ENCODE measurements at places on chromosomes 3 and 15.

DNA sequence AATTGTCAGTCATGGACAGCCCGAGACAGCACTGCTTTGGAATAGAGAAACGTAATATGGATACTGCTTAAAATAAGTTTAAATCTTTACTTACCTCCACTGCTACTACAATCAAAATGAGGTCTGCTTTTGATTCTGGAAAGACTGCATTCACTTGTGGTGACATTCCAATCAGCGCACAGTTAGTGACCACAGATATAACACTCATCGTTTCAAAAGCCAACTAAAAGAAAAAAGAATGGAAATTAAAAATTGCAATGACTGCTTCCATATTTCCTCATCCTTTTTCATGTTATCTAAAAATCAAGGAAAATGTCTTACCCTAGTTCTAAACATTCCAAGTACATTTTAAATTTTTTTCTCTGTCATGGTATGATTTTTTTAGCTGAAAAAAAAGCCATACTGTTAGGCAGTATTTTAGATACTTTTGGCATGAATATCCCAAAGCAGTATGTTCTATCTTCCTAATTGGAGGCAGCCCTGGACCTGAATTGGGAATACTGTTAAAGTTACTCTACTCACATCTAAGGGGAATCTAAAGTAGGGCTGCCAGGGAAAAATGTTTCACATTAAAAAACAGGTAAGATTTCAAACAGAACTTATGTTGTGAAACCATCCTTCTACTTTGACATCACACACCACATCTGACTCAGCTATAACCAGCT, 72.1 kb downstream of the ANO10 start:
- no peak for DNase-seq

DNA sequence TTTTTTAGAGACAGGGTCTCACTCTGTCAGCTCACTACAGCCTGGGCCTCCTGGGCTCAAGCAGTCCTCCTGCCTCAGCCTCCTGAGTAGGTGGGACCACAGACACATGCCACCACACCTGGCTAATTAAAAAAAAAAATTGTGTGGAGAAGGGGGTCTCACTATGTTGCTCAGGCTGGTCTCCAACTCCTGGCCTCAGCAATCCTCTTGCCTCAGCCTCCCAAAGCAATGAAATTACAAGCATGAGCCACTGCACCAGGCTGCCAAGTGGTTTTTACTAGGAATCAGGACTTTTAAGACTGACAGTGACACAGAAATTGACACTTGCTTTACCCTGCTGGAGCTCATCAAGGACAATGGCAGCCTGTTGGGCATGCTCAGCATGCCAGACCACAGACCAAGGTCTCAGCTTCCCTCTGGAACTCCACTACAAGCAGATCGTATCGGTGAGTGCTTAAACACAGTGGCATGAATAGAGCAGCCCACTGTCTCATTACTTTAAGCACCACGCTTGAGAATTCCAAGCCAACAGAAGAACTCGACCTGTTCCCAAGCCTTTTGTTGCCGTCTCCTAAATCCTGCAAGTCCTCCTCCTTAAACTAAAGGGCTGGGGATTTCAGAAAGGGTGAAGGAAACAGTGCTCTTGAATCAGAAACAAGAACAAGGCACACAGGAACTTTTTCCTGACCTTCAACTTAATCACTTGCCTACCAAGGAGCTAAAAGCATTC, 41.4 kb downstream of the EOMES start:
- no peak for DNase-seq

DNA sequence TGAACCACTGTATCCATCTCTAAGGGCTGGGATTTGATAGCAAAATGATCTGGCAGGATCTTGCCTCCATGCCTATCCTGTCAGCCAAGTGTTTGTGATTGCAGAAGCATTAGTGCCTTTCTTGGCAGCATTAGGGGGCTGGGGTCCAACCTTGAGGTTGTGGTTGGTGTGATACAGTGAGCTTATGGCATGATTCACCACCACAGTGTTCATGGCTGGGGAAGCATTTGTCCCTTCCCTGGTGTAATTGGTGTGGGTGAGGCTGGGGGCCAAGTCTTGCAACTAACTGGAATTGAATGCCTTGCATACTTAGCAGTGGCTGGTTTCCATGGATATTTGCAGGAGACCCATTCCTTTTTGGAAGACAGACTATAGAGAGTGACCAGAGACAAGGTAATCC, 271.0 kb upstream of the TBL1XR1 start:
- no peak for DNase-seq

DNA sequence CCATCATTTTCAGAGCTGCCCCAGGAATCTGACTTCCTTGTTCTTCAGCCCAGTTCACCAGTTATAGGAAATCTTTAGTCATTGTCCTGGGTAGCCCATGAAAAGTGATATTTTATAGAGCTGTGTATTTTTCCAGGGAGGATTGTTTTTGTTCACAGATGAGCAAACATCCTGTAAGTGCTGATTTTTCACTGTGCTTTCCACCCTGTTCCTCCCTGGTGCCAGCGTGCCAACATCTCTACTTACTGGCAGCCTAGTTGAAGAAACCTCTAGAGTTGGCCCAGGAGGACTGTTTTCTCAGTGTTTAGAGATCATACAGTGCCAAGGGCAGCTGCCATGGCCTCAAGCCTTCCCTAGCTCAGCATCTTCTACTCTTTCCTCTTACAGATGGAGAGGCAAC, 41.3 kb downstream of the ST6GAL1 start:
- DNase-seq, result no peak

GRCh38 chr3:65758876-65759598, 279.7 kb downstream of the MAGI1 start:
- DNase-seq, result peak; percentile 12

DNA sequence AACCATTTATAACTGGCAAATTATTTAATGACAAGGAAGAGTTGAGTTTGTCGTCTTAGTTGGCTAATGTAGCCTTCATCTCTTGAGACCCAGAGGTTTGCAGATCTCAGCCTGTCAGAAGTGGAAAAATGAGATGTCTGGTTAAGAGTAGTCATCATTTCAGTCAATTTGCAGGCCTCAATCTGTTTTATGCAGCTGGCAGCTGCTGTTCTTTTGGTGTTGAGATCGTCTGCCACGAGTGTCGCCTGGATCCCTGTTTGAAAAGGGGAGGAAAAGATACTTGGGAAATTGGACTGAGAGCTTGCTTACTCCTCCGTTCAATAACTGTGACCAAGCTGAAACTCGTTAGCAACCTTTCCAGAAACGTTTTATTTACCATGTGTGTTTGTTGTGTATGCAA, 2.3 kb downstream of the PHLDB2 start:
- no peak for DNase-seq

GRCh38 chr15:69468241-69469121, 15.9 kb downstream of the RPLP1 start:
- DNase-seq, result peak; percentile 89

GRCh38 chr15:72231833-72232478, 966 bp upstream of the PKM start:
- peak; percentile 77 for DNase-seq

- no peak for DNase-seq
Measured at GRCh38 chr3:146124126-146124801, 36.7 kb downstream of the PLOD2 start.

DNA sequence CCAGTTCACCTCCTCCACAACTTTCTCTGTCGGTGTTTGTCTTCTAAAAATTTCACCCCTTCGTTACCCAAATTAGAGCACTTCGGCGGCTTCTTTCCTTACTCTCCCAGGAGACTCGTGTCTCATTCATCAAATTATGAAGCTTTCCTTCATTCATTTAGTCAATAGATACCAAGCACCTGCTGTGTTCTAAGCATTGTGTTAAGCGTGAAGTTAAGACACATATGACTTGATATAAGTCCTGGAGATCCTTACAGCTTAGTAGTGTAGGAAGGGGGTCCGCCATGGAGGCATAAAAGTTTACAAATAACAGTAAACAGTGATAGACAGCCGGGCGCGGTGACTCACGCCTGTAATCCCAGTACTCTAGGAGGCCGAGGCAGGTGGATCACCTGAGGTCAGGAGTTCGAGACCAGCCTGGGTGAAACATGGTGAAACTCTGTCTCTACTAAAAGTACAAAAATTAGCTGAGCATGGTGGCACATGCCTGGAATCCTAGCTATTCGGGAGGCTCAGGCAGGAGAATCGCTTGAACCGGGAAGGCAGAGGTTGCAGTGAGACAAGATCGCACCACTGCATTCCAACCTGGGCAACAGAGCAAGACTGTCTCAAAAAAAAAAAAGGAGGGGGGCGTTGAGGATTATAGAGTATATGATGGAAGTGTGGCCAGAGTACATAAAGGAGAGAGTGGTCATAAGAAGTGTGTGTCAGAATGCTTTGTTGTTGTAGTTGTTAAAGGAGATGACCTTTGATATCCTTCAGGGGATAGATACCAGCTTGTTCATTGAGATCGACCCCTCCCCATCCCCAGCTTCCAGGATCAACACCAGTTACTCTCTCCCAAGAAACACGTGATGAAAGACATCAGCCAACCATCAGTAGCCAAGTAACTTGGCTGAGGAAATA, 744 bp upstream of the CCDC32 start:
- DNase-seq, result no peak

- no peak for DNase-seq
Measured at GRCh38 chr15:84681831-84682230, 23.8 kb upstream of the NMB start.

DNA sequence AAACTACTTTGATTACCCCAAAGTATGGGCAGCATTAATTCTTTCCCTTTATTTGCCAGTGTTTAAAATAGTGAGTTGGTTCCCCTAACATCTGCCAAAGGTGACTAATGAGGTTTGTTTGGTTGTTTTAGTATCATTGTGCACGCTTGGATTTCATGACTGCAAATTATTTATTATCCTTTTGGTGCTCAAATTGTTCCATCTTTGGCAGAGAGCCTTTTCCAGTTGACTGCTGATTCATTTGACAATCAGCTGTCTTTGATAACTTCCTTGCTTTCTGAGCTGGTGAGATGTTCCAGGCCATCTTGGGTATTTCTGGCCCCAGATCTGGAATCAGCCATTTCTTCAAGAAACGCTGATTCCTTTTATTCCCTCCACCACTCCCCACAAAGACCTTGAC, 8.9 kb downstream of the DLEC1 start:
- no peak for DNase-seq

- DNase-seq, result no peak
Measured at GRCh38 chr3:174958671-174959328, 99.7 kb downstream of the NAALADL2 start.

DNA sequence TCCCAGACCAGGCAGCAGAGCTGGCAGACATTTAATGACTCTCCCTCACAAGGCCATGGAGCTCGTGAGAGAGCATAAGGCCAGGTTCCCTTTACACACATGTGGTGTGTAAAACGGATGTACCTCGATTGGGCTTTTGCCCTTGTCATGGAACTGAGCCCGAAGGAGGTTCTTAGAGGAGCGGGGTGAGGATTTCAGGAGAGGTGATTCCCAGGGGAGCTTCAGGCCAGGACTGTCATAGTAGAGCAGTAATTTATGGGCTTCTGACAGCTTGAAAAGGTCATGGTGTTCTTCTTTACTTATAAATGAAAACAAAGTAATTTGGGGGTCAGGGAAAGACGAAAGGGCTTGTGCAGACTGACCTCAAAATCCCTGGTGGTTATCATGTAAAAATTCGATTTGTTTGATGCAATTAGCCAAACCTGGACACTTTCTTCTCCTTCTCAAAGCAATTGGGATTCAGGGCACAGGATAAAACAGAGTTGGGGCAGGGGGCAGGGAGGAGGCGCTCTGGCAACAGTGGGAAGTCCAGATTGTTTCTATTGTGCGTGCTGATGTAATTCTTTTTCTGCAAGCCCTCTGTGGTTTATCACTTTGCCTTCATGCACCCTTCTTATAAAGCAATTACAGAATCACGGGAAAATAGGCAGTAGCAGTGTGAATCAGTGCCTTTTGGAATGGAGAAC, 51.0 kb downstream of the CACNA1D start:
- no peak for DNase-seq

DNA sequence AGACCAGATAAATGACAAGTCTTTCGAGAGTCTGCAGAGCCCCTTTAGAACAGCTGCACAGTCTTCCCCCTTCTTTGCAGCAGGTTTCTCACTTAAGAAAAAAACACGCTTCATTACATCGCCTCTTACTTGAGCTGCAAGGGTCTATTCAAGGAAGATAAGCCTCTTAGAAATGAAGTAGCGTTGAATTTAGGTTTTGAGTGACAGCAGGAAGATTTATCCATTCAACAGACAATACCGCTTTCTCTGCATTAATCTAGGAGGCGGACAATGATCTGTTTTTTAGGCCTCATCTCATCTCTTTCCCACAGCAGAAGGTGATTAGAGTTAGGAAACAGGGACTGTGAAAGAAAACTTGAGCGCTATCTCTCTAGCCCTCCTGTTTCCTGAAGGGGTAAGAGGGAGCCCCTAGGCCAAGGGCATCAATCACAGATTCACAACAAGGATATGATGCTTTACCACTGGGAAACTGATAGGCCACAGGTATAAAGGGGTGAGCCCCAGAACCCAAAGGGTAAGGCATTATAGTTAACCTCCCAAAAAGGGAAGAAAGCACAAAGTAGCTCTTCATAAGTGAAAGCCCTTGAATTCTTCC, 84.3 kb downstream of the MECOM start:
- DNase-seq, result no peak

GRCh38 chr3:43181202-43181821, 75.4 kb upstream of the POMGNT2 start:
- DNase-seq, result no peak

GRCh38 chr3:16697443-16698147, 92.4 kb upstream of the DAZL start:
- DNase-seq, result no peak

DNA sequence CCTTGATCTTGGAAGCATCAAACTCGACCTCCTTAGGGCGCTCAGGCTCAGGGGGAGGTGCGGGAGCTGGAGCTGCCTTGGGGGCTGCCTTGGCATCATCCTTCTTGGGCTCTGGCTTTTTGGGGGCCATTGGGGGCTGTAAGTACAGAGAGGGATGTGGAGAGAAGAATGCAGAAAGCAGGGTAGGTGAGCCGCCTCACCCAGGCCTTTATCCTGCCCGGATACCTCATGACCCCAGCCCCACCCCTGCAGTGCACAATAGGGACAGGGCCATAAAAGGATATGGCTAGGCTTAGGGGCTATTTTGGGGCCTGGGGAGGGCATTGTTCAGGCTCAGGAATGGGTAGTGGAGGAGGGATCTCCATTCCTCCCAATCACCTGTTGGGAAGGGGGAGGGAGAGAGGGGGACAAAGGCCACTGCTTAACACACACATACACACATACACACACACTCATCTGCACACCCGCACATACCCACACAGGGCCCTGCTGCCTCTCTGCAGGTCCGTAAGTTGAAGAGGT, at the start of gene MYL3:
TSS of gene MYL3 (minus strand) at position 184 of the 522 bp plus-strand sequence. CDS start at position 130, 54 bp downstream.
- DNase-seq, result no peak

DNA sequence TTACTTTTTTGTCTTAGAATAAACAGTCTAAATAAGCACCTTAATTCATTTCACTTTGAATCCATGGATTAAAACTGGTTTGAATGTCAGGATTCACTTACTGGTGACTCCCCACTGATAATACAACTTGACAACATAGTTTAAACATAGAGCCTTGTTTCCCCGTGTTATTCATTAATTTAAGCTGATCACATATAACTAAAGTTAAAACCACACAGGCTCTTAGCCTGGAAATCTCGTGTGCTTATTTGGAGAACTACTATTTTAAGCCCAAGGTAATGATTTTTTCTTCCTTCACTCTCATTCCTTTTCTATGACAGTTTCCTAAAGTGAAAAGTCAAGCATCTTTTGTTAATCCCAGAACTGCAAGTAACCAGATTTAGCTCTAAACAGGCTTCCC, 64.2 kb downstream of the HACD2 start:
- no peak for DNase-seq

GRCh38 chr15:28902856-28903255, 17.1 kb downstream of the APBA2 start:
- no peak for DNase-seq
